ENCODE measurements at places on chromosomes 6 and 20. TPM values are rescaled to one million over a fixed set of nuclear protein-coding genes. Genes with fewer than 3 reads are reported as not detected.

The HLA-DPB1 gene
- 9.2 TPM for total RNA-seq

The FERMT1 gene
- total RNA-seq = 34.8 TPM

The XKR7 gene
- total RNA-seq = not detected

The SLC25A27 gene
- 18.1 TPM for total RNA-seq

The POU5F1 gene
- total RNA-seq = 2.3 TPM

The CAP2 gene
- 7.2 TPM for total RNA-seq

DNA sequence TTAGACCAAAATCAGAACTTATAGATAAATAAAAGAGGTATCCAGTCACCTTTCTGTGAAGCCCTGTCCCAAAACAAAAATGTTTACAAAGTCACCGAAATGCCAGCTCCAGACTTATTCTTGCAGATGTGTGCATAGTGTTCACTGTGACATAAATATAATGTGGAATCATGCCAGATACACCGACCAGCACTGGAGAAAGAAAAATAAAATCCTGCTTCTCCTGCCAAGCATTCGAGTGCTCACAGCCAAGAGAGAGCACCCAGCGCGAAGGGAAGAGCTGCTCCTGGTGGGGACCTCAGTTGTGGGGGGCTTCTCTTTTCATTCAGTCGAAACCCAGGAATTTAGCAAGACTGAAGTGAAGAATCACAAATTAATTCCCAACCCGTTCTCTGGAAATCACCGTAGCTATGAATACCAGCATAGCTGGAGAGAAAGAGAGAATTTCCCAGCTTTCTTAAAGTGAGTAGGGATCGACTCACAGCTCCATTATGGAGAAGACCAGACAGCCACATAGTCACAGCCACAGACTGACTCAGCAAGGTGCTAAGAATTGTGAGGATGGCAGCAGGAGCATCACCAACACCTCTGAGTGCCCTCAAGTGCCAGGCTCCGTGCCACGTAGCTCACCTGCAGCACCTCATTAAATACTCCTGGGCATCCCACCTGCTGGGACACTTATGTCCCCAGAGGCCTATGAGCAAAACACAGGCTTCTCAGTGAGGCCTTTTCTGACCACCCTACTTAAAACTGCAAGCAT, 33.2 kb downstream of the BFSP1 start:
- peak; percentile 58 for DNase-seq

DNA sequence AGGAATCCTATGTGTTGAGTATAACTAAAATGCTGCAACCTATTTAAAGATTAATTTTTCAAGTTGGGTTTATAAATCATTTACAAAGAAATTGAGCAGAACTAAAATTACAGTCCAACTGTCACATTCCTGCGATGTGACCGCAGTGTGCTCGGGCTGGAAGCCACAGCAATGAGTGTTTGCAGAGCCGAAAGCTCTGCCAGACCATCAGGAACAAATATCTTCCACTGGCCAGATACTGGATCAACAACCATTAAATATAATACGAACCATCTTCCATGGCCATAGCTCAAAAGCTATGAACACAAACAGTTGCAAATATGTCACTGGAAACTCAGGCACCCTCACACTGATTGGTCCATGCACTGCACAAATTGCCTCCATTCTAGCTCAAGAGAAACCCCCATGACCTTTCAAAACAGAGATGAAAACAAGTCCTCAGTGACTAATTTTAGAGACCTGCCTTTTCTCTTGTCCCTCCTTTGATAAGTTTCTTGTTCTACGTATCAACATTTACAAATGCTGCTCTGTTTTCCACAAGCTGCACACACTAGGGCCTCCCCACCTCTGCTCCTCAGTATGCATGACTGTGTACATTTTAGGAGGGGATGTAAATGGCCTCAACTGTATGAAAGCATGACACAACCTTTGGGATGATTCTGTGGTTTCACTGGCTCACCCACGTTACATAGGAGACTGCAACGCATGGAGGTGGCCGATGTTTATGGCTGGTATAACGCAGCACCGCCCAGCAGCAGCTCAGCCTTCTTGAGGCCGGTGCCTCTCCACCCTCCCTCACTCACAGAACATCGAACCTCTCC, 171.7 kb downstream of the WDR27 start:
- DNase-seq = no peak

DNA sequence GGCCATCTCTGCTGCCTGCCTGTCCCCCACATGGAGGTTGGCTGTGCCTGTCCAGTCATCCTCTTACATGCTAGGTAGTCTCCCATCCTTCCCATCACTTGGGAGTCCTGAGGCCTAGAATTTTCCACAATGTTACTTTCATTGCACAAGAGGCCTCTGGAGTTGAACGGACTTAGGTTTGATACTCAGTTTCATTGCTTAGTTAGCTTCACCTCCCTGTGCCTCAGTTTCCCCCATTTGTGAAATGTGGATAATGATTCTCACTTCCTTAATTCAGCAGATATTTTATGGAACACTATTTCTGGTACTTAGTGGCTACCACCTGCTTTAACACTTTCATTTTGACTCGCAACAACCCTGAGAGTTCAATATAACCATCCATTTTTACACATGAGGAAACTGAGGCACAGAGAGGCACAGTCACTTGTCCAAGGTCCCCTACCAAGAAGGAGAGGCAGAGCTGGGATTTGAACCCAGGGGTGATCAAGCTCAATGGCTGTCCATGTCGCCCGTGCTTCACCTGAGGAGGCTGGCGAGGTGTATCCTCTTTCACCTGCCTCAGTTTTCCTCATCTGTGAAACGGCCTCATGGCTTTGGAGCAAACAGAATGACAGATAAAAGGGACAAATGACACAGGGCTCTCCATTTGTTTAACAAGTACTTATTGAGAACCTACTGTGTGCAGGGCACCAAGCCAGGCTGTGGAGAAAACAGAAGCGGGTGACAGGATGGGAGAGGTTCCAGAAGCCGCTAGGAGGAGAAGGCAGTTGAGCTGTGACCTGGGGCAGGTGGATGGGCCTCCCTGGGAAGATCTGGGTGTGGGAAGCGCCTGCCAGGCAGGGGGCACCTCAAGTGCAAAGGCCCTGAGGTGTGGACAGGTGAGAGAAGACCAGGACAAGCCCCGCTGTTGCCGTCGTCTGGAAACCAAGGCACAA, 154.3 kb upstream of the PTPN1 start:
- no peak for DNase-seq

- DNase-seq = peak; percentile 59
Observed at GRCh38 chr6:57221191-57221935, 744 bp downstream of the RAB23 start.

DNA sequence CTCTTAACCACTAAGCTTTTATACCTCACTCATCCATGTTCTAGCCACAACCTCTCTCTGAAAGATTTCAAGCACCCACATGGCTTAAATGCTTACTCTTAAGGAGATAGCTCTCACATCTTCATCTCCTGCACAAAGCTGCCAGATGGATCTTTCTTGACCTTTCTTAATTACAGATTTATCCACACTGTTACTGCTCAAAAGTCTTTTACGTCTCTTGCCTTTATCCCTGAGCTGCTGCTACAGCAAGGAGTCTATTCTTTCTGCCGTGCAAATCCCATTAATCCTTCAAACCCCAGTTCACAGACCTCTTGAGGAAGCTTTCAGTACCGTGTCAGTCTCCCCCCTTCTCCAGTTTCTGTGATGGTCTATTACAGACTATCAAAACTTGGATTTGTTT, 54.6 kb downstream of the B4GALT5 start:
- no peak for DNase-seq

DNA sequence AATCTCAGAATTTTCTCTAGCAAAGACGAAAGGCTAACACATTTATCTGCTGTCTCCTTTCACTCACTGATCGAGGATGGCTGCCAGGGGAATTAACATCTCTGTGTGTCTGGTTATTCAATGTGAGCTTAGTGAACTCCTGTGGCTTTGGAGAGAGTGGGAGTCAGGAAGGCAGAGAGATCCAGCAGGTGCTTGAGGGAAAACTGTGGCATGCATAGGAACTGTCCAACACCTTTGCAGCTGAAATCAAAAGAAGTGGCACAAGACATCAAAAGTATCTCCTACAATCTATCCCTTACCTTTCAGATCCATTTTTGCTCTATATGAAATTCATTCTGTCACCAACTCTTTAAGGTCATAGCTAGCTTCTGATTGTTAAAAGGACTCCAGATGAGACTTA, 11.8 kb upstream of the FAM184A start:
- DNase-seq = no peak

GRCh38 chr6:81802356-81802755, 49.9 kb upstream of the TENT5A start:
- no peak for DNase-seq

- DNase-seq = no peak
Observed at GRCh38 chr20:20412750-20413149, 44.8 kb downstream of the INSM1 start.

DNA sequence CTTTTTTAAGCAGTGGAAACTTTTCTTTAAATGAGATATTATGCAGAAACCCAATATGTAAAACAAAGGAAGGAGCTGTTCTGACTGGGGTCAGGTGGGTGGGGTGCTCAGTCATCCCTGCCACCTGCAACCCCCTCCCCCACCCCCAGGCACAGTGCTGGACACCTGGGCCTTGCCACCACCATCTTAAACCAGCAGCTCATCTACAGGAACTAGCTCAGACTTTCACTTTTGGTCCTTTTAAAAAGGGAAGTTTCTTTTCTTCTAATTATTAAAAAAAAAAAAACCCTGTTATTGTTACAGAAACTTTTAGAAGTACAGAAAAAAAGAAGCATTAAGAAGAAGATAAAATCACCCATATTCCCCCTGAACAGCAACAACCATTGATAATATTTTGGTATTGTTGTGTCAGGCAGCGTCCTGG, 37.1 kb downstream of the PPP1R16B start:
- DNase-seq = no peak

DNA sequence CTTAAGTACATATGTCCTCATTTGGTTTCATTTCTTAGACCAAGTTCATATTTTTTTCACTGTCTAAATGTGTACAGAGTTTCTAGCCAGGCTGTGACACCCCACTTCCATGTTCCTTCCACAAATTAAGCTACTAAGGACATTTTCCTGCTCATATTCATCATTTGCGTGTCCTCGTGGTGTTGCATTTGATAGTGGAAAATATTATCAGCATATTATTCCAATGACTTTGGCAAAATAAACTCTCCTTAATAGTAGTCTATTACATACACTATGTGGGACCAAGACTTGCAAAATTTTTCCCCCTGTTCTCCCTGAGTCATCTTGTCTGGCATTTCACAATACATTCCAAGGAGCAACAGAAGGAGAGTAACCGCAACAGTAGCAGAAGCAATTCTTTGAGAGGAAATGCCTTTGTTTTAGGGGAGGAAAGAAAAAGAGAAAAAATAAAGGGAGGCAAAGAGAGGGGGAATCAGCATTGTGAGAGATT, 599.2 kb downstream of the COL12A1 start:
- peak; percentile 85 for DNase-seq

DNA sequence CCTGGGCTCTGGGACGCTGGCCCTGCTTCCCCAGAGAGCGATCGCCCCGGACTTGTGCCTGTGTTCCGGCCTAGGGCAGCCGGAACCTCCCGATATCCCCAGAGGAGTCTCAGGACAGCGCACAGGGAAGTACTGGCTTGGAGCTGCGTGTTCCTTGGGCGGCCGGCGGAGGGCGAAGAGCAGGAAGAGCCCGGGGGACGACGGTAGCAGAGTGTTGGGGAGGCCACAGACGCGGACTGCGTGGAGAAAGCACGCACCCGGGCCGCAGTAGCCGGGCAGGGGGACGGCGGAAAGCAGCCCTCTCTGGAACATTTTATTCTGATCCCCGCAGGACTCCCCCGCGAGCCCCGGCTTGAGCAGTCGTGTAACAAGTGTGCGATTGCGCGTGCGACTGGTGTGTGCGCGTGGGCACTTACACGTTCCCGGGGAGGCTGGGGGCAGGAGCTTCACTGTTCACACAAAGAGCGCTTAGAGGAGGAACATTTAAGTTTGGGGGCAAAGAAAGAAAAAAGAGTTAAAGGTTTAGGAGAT, 36.1 kb downstream of the NCR2 start:
- no peak for DNase-seq

- no peak for DNase-seq
Observed at GRCh38 chr6:111644893-111645430, 39.3 kb upstream of the TRAF3IP2 start.

DNA sequence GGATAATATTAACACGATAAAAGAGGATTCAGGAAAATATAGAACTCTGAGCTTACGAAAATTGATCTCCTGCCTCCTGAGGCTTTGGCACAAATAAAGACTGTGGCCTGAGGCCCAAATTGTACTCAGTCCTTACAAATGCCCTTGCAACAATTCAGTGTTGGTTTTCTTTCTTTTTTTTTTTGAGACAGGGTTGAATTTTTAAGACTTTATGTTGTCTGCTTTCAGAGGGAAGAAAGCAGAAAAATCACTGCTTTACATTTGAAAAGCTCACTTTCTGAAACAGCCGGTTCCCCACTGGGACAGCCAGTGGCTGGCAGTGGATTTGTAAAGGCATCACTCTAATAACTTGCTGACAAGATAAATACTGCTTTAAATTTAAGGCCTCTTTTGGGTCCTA, 290.5 kb downstream of the SLC35F1 start:
- DNase-seq = no peak

DNA sequence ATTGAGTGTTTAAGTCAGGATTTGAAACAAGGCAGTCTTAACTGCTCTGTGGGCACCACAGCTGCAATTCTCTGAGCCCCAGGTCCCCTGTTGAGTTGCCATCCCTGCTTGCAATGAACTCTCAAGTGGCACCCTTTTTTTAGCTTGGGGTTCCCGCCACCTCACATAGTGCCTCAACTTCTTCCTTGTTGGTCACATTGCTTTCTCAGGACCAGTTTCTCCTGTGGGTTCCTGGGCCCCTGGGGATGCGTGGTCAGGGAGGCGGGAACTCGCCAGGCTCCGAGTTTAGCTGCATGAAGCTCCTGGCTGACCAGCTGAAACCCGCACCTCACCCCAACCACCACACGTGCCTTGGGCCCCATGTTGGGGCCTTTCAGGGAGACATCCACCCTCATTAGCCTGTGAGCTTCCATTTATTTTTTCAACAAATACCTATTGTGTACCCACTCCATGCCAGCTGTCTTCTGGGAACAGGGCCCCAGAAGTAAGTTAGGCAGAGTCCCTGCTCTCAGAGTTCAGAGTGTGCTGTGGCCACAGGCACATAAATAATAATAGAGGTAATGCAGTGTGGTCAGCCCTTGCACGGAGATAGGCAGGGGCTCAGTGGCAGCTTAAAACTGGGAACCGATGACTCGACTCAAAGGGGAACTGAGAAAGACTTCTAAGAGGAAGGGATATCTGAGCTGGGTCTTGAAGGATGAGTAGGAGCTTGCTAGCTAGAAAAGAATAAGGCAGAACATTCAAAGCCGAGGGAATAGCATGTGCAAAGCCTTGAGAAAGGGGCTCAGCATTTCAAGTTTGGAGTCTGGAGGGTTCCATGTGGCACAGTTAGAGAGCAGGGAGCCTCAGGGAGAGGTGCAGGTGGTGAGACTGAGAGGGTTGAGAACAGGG, 33.9 kb upstream of the FAM83D start:
- DNase-seq = no peak

DNA sequence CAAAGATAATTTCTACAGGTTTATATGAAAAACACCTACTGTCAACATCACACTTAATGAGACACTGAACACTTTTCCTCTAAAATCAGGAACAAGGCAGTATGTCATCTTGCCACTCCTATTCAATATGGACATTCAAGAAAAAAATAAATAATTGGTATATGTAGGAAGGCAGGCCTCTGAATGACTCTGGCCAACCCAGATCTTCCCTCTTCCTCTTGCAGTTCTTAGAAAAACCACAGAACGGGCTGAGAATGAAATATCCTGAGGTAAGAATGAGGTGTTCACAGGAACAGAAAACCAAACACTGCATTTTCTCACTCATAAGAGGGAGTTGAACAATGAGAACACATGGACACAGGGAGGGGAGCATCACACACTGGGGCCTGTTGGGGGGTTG, 1207.2 kb upstream of the CITED2 start:
- peak; percentile 9 for DNase-seq

Data from mammary epithelial cell (primary cell).